Stimulated activated CD8-positive, alpha-beta memory T cell treated with anti-CD3 and anti-CD28 coated beads, Interleukin-7, amount 100 ng/mL, for 48 hours (primary cell): ENCODE measurements at places on chromosomes 13 and 19.
A peak's percentile ranks its signal among the peaks of the same experiment; 100 is the strongest.

- no peak for DNase-seq
These were observed 89.1 kb downstream of the WASF3 start for GRCh38 chr13:26646603-26647002.

- no peak for DNase-seq
These were observed 10.3 kb upstream of the ADGRE5 start for GRCh38 chr19:14370940-14371280.

DNA sequence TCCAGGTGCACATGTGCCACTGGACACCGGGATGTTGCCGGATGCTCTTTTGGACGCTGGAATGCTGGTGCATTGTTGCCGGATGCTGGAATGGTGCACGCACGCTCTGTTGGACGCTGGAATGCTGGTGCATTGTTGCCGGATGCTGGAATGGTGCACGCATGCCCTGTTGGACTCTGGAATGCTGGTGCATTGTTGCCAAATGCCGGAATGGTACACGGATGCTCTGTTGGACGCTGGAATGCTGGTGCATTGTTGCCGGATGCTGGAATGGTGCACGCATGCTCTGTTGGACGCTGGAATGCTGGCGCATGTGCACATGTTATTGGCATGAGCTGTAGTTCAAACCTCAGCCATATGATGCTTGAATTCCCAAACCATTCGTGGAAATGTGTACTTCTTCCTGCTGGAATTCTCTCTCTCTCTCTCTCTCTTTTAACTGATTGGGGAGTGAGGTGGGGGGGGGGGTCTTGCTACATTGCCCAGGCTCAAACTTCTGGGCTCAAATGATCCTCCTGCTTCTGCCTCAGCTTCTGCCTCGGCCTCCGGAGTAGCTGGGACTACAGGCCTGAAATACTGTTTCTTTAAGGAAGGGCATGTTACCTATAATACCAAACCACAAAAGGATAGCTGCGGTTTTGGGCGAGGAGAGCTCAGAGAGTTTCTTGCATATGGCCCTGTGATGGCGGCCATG is 1.2 kb upstream of the MCF2L start:
- DNase-seq: no peak

DNA sequence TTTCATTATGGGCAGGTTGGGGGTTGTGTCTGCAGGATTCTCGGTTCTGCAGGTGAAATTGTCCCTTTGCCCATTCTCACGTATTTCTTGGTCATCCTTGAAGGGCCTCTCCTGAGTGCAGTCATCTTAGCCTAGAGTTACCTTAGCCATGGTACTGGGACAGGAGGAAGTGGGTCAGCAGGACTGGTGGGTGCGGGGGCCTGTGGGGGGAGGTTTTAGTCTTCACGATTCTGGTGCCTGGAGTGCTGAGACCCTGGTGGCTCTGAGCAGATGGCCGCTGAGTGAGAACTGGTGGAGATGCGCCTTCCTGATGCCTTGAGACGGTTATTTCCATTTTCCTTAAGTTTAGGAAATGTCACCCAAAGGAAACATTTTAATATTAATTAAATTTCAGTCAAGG is 11.8 kb downstream of the COL4A2 start:
- DNase-seq: no peak

GRCh38 chr13:39954476-39954875 is 299.0 kb downstream of the COG6 start:
- DNase-seq: no peak

DNA sequence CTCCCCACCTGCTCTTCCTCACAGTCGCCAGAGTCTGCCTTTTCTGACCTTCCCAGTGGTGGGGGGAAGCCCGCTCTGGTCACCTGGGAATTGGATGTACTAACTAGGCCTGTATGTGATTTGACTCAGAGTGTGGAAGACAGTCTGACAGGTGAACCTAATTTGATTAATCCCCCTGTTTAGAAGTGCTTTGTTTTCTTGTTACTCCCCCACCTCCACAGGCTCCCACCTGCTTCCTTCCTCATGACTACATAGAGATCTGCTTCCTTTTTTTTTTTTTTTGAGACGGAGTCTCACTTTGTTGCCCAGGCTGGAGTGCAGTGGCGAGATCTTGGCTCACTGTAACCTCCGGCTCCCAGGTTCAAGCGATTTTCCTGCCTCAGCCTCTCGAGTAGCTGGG is 44.0 kb downstream of the COG3 start:
- DNase-seq: no peak

GRCh38 chr13:65959305-65959704 is 1270.8 kb downstream of the PCDH9 start:
- no peak for DNase-seq

GRCh38 chr13:112880221-112880641 is 88.8 kb upstream of the MCF2L start:
- DNase-seq: no peak

DNA sequence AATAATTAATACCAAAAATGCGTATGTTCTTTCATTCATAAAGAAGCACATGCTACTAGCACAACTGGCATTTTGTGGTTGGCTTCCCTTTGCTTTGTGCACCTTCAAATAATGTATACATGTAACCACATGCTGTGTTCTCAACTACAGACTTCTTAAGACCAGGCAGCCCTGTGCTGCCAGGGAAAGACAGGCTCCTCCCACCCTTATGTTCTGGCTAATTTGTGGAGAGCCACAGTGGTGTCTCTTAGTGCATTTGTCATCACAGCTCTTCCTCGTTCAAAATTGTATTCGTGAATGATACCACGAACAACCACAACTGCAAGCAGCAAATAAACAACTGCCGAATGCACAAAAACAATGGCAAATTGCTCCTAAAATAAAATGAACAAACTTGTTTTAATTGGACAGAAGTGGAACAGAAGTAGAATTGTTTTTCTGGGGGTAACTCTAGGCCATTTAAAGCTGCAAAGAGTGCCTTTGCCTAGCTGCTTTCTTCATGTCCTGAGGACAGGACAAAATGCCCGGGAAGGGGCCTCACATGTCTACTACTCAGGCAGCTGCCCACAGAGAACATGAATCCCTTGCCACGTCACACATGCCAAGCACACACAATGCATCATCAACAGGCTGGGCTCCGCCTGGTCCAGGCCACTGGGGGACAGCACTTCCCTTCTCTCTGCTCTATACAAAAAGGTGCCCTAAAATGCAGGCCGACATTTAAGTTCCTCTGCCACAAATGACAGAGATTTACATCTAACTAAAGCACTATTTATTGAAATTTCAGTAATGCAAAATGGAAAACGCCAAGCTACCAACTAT is 21.7 kb downstream of the IRS2 start:
- DNase-seq: no peak

DNA sequence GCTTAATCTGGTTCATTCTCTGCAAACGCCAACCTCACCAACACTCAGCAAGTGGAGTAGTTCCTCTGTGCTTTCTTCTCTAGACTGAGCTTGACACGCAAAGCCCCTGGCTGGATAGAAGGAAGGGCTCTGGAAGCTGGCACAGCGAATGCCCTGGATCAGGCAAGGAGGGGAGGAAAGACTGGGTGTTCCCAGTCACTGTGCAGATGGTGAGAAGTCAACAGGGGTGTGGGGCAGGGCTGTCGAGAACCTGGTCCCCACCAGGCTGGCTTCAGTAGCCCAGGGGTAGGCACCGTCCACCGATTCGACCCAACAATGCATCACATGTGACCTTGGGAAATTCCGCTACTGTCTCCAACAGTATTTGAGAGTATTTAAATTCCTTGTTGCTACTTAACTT is 65.5 kb downstream of the TSHZ3 start:
- DNase-seq: no peak

GRCh38 chr13:49532593-49532992 is 36.8 kb downstream of the PHF11 start:
- DNase-seq: no peak

GRCh38 chr19:7636691-7637373 is at the start of gene STXBP2:
Gene STXBP2, plus strand, starts transcription at chr19:7637110. Its CDS starts 40 bp downstream, at chr19:7637150.
- peak; percentile 79 for DNase-seq

GRCh38 chr19:5530701-5531100 is 37.1 kb downstream of the TINCR start:
- no peak for DNase-seq

DNA sequence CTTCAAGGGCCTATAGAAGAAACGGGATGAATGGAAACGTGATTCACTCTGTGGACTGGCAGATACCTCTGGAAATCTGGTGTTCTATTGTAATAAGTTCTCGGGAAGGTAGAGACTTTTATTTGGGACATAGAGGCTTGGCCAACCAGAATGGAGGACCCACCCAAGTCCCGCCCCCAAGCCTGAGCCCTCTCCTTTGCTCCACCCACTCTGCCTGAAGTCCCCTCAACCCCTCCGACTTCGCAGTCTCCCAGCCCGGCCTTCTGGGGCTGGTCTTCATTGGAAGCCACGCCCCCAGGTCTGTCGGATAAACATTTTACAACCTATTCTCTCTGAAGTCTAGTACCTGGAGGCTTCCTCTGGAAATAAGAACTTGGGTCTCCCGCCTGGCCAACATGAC is 16.9 kb downstream of the FBXL12 start:
- DNase-seq: no peak

GRCh38 chr13:78383071-78383484 is 220.3 kb downstream of the POU4F1 start:
- DNase-seq: no peak
